ENCODE measurements at places on chromosomes 13 and 19.

- peak; percentile 75 for DNase-seq
- H3K4me3 ChIP-seq = peak overlapping the region; percentile 59
- H3K27ac ChIP-seq = peak overlapping the region; percentile 75
- peaks cover 9% of the 10 kb centered on the region for H3K36me3 ChIP-seq
Observed at GRCh38 chr13:97976610-97977521, 23.4 kb downstream of the IPO5 start.

DNA sequence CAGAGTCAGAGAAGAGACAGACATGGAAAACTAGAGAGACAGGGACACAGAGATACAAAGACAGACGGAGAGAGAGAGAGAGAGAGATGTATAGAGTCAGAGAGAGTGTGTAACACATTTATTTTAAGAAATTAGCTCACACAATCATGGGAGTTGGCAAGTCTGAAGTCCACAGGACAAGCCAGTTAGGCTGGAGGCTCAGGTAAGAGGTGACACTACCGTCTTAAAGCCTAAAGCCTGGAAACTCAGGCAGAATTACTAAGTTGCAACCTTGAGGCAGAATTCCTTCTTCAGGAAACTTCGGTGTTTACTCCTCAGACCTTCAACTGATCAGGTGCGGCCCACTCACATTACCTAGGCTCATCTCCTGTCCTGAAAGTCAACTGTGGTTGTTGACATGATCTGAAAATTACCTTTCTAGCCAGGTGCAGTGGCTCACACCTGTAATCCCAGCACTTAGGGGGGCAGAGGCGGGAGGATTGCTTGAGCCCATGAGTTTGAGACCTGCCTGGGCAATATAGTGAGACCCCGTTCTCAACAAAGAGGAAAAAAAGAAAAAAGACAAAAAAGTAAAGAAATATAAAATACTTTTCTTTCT, 2.8 kb upstream of the TNFSF14 start:
- H3K27me3 ChIP-seq = peaks cover 53% of the 10 kb centered on the region
- H3K27ac ChIP-seq = no peak overlapping the region
- H3K4me3 ChIP-seq = no peak overlapping the region
- peaks cover 4% of the 10 kb centered on the region for H3K4me1 ChIP-seq
- no peaks in the 10 kb centered on the region for H3K36me3 ChIP-seq

GRCh38 chr19:29421196-29421545, 104.6 kb upstream of the VSTM2B start:
- no peak for DNase-seq
- H3K36me3 ChIP-seq = no peaks in the 10 kb centered on the region
- H3K27ac ChIP-seq = no peak overlapping the region
- H3K4me1 ChIP-seq = no peaks in the 10 kb centered on the region

GRCh38 chr19:825897-826644, 1.6 kb upstream of the AZU1 start:
- no peak overlapping the region for H3K27ac ChIP-seq
- H3K36me3 ChIP-seq = no peaks in the 10 kb centered on the region
- H3K27me3 ChIP-seq = peaks cover 18% of the 10 kb centered on the region

DNA sequence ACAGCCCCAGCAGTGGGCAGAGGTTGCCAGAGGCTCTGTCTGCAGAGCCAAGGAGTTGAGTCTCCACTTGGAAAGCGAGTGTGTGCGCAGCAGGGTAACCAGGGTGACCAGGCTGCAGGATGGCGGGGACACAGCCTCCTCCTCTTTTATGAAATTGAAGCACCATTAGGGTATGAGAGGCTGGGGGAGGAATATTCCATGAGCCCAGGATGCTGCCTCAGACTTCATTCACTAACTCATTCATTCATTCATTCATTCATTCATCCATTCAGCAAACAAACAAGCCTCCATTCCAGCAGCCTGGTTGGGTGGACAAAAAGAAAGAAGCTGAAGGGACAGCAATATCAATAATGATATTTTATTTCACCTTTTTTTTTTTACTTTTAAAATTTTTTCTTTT, 6.6 kb upstream of the LMTK3 start:
- H3K4me3 ChIP-seq = no peak overlapping the region
- no peaks in the 10 kb centered on the region for H3K4me1 ChIP-seq
- H3K36me3 ChIP-seq = no peaks in the 10 kb centered on the region
- no peak for DNase-seq
- no peaks in the 10 kb centered on the region for H3K27me3 ChIP-seq

DNA sequence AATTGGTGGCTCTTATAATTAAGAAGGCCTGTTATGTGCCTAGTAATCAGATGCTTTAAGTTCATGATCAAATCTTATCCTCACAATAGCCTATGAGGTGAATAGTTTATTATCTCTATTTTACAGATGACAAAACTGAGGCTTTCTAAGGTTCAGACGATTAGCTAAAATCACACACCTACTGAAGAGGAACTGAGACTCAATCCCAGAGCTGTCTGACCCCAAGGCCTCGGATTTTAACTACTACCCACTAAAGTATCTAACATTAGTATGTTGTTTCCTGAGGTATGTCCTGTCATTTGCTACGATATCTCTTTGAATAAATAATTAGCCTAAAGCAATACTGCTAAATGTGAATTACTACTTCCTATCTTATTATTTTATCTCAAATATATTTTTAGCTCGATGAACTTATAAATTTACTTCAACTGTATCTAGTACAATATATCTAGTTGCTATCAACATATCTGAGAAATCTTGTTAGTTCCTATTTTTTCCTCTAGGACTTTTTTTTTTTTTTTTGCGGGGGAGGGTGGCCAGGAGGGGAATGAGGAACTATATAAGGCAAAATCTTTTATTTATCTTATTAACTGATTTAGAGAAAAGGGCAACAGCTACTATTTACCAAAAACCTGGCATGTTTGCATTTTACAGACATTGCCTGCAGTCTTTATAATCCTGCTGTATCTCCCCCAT, 118.5 kb downstream of the ABCC4 start:
- no peak overlapping the region for H3K4me3 ChIP-seq
- no peak overlapping the region for H3K27ac ChIP-seq
- no peaks in the 10 kb centered on the region for H3K27me3 ChIP-seq
- no peak for DNase-seq

DNA sequence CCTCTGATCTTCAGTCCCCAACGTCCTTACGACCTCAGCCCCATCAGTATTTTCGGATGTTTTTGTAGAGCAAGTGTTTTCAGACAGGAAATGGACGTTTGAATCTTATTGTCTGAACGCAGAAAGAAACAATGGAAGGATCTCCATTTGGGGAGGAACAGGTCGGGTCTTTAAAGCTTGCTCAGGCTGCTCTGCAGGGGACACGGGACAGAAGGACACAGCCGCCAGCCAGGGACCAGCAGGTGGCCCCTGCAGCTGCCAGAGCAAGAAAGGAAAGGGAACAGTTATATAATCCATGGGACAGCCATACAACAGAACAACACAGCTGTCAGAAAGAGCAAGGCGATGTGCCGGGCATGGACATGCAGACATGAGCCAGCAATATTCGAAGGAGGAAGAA, 18.5 kb upstream of the IGLON5 start:
- no peak for DNase-seq
- H3K4me1 ChIP-seq = no peaks in the 10 kb centered on the region
- H3K27ac ChIP-seq = no peak overlapping the region

DNA sequence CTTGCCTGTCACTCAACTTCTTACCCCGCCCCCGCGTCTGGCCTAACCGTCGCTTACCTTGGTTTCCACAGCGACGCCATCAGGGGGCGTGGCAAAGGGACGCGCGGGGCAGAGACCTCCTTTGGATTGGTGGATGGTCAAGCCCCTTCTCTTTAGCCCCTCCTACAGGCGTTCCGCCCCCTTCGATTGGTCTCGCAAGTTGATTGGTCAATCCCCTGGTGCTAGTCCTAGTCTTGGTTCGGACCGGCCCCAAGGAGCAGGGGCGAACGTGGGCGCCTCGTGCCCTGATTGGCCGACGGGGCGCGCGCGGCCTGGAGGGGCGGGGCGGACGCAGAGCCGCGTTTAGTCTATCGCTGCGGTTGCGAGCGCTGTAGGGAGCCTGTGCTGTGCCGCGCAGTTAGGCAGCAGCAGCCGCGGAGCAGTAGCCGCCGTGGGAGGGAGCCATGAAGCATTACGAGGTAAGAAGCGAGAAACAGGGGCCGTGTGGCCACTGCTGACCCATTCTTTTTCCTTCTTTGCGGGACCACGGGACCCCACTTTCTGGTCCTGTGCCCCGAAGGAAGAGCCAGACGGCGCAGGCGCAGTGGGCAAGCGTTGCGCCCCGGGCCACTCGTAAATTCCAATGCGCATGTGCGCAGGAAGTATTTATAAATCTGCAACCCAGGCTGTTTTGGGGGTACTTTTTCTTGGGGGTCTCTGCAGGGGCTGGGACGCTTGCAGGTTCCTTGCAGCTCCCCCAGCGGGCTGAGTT, at the start of gene TECR:
Gene TECR (plus strand): TSS at position 341 of the 751 bp plus-strand sequence. CDS start 103 bp downstream, at position 444.
- peak within 1 kb of the TSS; percentile 74 for H3K27ac ChIP-seq
- no peaks in the 10 kb centered on the region for H3K27me3 ChIP-seq
- H3K36me3 ChIP-seq = no peaks in the 10 kb centered on the region
- peak; percentile 96 for DNase-seq
- H3K4me3 ChIP-seq = peak within 1 kb of the TSS; percentile 75
- peaks cover 12% of the 10 kb centered on the region for H3K4me1 ChIP-seq

- H3K27ac ChIP-seq = no peak overlapping the region
- no peaks in the 10 kb centered on the region for H3K27me3 ChIP-seq
Observed at GRCh38 chr19:50551034-50551714, 17.1 kb downstream of the LRRC4B start.

DNA sequence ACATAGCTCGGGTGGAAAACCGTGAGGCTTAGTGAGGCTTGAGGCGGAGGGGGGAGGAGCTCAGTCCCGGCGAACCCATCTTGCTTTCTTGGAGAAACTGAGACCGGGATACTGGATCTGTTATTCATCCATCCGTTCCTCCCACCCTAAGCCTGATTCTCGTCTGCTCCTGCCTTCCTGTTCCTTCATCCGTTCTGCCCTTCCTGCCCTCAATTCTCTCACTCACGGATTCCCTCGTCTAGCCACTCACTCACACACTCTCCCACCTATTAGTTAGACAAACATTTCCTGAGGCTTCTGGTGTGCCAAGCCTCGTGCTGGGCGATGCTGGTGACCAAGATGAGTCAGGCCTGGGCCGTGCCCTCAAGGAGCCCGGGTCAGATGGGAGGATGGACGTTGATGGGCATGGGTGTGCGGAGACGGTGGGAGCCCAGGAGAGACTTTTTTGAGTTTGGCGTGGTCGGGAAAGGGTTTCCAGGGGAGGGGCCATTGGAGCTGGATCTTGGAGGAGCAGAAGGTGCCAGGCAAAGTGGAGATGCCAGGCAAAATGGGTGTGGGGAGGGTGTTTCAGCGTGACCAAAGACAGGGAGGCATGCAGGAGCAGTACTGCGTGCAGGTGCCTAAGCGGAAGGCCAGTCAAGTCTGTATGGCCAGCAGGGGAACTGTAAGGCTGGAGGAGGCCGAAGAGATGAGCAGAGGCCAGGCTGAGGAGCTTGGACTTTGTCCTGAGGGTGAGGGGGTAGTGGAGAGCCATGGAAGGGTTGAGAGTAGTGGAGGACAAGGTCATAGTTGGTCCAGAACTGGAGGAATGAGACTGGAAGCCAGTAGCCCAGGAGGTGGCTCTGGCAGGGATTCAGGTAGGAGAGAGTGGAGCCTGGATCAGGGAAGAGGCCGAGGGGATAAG, 7.4 kb upstream of the CNFN start:
- H3K27me3 ChIP-seq = no peaks in the 10 kb centered on the region
- peak overlapping the region; percentile 82 for H3K27ac ChIP-seq
- peaks cover 23% of the 10 kb centered on the region for H3K4me1 ChIP-seq
- no peaks in the 10 kb centered on the region for H3K36me3 ChIP-seq

GRCh38 chr13:31749929-31750328, 10.6 kb downstream of the RXFP2 start:
- no peak overlapping the region for H3K27ac ChIP-seq
- peaks cover 14% of the 10 kb centered on the region for H3K4me1 ChIP-seq
- DNase-seq = no peak
- no peaks in the 10 kb centered on the region for H3K36me3 ChIP-seq
- no peaks in the 10 kb centered on the region for H3K27me3 ChIP-seq

DNA sequence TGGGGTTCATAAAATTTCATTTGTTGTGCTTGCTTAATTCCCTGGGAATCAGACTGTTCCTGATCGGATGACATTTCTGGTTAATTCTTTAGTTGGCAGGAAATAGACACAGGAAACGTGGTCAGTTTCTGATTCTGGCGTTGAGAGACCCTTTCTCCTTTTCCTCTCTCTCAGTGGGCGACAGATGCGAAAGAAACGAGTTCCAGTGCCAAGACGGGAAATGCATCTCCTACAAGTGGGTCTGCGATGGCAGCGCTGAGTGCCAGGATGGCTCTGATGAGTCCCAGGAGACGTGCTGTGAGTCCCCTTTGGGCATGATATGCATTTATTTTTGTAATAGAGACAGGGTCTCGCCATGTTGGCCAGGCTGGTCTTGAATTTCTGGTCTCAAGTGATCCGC, 10.8 kb downstream of the LDLR start:
- H3K27ac ChIP-seq = no peak overlapping the region
- peaks cover 32% of the 10 kb centered on the region for H3K36me3 ChIP-seq
- H3K4me3 ChIP-seq = no peak overlapping the region
- H3K27me3 ChIP-seq = no peaks in the 10 kb centered on the region

DNA sequence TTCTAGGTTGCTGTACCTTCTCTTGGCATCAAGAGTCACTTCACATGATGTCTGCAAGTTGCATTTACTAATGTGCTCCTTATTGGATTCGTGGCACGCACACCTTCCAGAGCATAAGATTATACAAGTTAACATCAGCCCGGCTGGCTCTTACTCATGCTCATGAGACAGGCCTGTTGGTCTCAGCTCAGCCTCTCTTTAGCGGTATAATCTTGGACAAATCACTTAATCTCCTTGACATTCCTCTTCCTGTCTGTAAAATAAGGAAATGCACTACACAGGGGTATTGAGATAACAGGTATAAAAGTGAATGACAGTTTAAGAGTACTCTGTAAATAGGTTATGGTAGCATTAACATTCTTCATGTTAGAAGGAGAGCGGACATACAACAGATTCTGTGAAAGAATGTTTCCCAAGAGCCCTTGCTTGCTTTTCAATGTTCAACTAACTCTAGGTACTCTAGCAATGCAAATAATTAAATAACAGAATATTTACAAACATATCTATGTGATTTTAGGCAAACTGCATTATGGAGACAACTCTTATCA, 181.1 kb downstream of the FGF14 start:
- no peaks in the 10 kb centered on the region for H3K27me3 ChIP-seq
- no peaks in the 10 kb centered on the region for H3K36me3 ChIP-seq
- H3K27ac ChIP-seq = no peak overlapping the region
- DNase-seq = no peak

GRCh38 chr13:63948045-63948444, 2532.4 kb upstream of the PCDH20 start:
- no peak overlapping the region for H3K27ac ChIP-seq
- H3K4me3 ChIP-seq = no peak overlapping the region
- H3K4me1 ChIP-seq = no peaks in the 10 kb centered on the region
- DNase-seq = no peak
- no peaks in the 10 kb centered on the region for H3K36me3 ChIP-seq

DNA sequence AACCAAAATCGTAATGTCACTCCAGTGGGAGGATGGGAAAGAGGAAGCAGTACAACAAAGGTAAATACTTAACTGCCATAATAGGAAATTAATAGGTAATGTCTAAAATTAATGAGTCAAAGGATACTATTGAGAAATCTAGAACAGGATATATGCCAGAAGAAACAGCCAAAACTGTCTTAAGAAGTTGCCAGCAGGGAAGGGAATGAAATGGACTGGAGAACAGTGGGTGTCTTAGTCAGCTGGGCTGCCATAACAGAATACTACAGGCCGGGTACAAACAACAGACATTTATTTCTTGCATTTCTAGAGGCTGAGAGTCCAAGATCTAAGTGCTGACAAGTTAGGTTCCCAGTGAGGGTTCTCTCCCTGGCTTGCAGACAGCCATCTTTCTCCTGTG, 40.3 kb upstream of the IPO5 start:
- no peaks in the 10 kb centered on the region for H3K36me3 ChIP-seq
- no peaks in the 10 kb centered on the region for H3K4me1 ChIP-seq
- no peaks in the 10 kb centered on the region for H3K27me3 ChIP-seq
- no peak overlapping the region for H3K4me3 ChIP-seq
- no peak for DNase-seq

All from SK-N-SH (cell line).